ENCODE measurements at places on chromosomes 11 and 22.
A peak's percentile ranks its signal among the peaks of the same experiment; 100 is the strongest.

DNA sequence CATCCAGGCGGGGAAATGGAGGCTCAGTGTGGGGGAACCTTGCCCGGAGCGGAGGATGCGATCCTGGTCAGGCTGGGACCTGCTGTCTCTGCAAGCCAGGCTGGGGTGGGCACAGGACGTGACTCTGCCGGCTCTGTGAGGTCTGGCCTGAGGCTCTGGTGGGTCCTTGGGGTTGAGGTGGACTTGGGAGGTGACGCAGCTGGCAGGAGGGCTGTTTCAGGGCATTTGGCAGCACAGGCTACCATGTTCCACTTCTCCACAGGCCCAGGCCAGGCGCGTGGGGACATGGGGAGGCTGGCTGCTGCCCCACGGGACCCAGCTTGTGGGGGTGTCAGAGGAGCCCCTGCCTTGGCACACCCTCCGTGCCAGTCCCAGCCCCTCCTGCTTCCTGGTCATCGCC lies 1199.7 kb downstream of the BRD1 start:
- DNase-seq, result no peak

GRCh38 chr11:81979448-81979847 lies 754.2 kb downstream of the FAM181B start:
- no peak for DNase-seq

DNA sequence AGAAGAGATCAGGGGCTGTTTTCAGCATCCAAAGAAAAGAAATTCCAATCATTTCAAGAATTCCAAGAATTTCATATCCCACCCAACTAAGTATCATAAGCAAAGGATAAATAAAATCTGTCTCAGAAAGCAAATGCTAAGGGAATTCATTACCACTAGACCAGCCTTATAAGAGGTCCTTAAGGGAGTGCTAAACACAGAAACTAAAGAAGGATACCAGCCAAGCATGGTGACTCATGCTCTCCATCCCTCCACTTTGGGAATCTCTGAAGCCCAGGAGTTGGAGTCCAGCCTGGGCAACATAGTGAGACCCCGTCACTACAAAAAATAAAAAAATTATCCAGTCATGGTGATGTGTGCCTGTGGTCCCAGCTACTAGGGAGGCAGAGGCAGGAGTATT lies 17.8 kb downstream of the FADD start:
- DNase-seq, result no peak

- no peak for DNase-seq
Observed at GRCh38 chr11:11140510-11140909, 212.5 kb downstream of the CSNK2A3 start.

GRCh38 chr11:32224580-32224979 lies 133.7 kb downstream of the RCN1 start:
- DNase-seq, result no peak

DNA sequence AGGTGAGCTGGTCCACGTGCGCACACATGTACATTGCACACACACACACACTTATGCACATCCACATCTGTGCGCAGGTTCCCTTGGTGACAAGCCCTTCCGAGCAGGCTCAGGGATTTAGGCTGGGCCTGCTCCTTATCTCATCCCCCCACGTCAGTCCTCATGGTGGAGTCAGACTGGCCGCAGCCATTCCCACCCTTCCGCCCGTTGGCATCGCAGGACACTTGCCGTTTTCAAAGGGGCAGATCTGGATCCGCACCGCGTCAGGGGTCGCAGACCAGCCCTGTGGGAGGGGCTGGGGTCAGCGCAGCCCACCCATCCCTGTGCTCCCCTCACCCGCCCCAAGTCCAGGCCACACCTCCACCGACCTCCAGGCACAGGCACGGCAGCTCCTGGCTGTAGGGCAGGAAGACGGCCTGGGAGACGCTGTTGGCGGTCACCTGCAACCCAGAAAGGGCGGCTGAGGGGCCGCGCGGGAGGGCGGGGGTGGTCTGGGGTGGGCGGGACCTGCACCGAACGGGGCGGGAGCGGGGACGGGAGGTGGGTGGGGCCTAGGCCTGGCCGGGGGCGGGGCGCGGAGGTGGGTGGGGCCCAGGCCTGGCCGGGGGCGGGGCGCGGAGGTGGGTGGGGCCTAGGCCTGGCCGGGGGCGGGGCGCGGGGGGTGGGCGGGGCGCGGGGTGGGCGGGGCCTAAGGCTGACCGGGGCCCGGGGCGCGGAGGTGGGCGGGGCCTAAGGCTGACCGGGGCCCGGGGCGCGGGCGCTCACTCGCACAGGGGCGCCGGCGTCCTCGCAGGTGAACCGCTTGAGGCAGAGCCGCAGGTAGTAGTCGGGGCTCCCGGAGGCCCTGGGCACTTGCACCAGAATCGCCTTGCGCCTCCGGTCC lies 13.3 kb downstream of the IL17REL start:
- DNase-seq, result no peak

GRCh38 chr11:36278531-36279282 lies 10.5 kb downstream of the COMMD9 start:
- peak; percentile 76 for DNase-seq

DNA sequence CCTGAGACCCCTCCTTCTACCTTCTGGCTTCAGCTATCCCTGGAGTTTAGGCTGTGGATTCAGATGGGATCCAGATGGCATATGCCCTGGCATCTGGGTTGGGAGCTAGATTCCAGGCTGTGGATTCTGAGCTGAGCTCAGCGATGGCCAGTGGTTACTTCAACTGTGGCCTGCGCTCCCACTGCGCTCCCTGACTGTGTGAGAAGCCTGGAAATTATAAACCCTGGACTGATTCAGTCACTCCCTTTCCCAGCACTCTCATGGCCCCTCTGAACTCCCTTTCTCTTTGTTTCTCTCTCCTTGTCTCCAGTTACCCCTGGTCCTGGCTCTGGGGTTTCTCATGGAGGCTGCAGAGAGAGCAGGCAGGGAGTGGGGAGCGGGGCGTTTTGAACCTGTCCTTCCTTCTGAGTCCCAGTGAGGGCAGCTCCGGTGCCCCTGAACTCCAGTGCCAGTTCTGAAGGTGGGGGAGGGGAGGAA lies 4.8 kb downstream of the ARHGEF17 start:
- DNase-seq, result no peak

GRCh38 chr11:94934846-94935245 lies 38.5 kb downstream of the CWC15 start:
- DNase-seq, result no peak

GRCh38 chr11:86183694-86184093 lies 60.9 kb upstream of the EED start:
- no peak for DNase-seq

GRCh38 chr11:12128301-12128751 lies 17.9 kb downstream of the MICAL2 start:
- DNase-seq, result no peak
